ENCODE measurements at places on chromosomes 12 and 14.

DNA sequence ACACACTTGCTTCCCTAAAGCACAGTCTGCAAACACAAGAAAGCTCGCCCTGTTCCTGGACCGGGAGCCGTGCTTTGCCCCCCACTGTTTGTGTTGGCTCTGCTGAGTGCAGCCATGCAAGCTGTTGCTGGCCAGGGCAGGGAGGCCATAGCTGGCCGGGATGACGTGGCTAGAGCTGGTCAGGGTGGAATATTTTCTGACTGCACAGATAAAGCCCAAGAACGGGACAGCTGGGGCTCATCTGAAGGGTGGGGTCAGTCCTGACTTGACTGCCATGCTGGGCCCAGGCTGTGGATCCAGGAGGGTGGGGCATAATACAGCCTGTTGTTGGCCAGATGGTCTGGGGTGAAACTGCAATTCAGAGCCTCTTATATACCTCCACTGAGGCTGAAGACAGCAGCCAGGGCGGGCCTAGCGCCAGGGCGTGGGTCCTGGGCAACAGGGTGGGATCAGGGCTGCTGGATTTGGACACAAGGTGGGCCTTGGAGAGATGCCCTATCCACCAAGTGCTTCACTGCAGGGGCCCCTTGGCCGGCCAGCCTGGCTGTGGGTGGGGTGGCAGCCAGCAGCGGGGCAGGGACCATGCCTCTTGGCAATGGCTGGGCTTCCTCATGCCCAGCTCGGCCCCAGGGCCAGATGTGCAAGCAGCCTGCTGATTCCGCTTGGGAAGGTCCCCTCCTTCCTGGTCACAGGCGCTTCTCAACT, 14.8 kb downstream of the KMT5A start:
- DNase-seq = no peak

DNA sequence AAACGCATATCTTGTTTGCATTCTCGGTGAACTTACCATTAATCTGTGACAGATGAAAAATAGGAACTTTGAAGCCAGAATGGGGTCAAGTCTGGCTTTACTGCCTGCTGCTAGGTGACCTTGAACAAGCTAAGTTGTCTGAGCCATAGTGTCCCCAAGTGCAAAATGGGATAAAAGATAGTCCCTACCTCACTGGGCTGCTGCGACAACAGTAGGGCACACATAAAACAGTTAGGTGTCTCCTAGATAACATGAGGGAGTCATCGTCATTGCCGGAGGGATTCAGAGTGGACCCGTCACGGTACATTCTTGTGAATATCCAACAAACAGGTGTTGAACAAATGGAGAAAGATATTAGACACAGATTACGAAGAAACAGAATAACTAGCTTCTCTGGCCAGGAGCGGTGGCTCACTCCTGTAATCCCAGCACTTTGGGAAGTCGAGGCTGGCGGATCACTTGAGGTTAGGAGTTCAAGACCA, 71.2 kb downstream of the NINJ2 start:
- DNase-seq = no peak

- DNase-seq = no peak
These were observed 112.8 kb downstream of the LLPH start for GRCh38 chr12:66017736-66018135.

- DNase-seq = no peak
These were observed 38.6 kb downstream of the DLK1 start for GRCh38 chr14:100765296-100765695.

- no peak for DNase-seq
These were observed 59.4 kb downstream of the GARIN6 start for GRCh38 chr12:99706736-99707473.

- DNase-seq = no peak
These were observed 179.6 kb upstream of the DIO2 start for GRCh38 chr14:80390906-80391305.

- no peak for DNase-seq
These were observed 6.5 kb downstream of the NACA start for GRCh38 chr12:56718636-56719035.

DNA sequence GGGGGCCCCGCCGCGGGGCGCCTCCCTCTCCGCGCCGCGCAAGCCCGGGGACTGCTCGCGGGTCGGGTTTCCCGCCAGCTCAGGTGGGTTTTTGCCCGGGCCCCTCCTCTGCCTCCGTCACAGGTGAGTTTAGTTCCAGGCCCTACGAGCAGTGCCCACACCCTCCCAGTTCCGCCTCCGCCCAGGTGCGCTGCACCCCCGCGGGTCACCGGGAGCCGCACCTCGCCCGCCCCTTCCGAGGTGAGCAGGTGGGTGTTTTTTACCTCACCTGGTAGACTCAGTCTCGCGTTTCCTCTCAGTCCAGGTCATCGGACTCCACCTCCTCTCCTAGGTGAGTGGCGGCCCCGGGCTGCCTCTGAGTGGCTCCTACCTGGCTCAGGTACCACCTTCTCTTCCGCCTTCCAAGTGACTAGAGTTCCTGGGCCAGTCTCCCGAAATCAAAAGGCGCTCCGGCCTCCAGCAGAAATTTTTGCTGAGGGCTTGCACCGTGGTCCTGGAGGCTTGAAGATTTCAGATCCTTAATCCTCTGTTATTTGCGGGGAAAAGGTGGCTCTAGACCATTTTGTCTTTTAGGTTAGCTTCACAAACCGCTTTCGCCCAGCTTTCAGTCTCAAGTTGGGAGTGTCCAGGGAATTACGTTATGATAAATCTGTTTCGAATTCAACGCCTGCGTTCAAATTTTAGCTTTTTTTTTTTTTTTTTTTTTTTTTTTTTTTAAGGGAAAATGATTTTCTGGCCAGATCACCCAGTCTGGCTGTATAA, at the start of gene TMEM30B:
Gene TMEM30B, minus strand, starts transcription at position 153 of the 762 bp plus-strand sequence. CDS start 191 bp downstream, outside the sequence.
- no peak for DNase-seq

DNA sequence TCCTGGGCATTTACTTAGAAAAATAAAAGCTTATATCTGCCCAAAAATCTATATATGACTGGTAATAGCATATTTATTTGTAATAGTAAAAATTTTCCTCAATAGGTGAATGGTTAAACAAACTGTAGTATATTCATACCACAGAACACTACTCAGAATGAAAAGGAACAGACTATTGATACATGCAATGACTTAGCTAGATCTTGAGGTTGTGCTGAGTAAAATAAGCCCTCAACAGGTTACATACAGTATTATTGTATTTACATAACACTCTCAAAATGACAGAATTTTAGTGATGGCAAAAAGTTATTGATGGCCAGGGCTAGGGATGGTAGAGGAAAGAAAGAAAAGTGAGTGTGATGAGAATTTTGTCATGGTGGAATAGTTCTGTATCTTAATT, 178.4 kb downstream of the BMP4 start:
- DNase-seq = no peak

DNA sequence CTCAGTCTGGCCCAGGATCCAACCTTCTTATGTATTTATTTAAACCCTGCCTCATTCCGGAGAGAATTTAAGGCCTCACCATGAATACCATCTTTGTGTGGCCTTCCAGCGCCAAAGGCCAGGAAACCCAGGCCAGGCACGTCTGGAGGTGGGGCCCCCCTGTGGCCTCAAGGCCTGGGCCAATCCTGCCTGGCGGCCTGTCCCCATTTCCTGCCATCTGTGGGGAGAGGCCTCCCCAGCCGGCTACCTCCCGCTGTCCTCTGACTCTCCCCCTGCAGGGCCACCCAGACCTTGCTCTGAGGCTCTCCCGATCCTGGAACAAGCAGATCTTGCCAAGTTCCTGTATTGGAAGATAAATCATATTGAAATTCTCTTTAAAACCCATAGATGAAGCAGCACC, 37.4 kb upstream of the MEG3 start:
- no peak for DNase-seq

GRCh38 chr12:111699-112493, 45.3 kb downstream of the IQSEC3 start:
- no peak for DNase-seq

GRCh38 chr12:53258541-53259539, 9.3 kb upstream of the ESPL1 start:
- DNase-seq = no peak

GRCh38 chr14:28061006-28061405, 705.6 kb upstream of the FOXG1 start:
- DNase-seq = no peak

DNA sequence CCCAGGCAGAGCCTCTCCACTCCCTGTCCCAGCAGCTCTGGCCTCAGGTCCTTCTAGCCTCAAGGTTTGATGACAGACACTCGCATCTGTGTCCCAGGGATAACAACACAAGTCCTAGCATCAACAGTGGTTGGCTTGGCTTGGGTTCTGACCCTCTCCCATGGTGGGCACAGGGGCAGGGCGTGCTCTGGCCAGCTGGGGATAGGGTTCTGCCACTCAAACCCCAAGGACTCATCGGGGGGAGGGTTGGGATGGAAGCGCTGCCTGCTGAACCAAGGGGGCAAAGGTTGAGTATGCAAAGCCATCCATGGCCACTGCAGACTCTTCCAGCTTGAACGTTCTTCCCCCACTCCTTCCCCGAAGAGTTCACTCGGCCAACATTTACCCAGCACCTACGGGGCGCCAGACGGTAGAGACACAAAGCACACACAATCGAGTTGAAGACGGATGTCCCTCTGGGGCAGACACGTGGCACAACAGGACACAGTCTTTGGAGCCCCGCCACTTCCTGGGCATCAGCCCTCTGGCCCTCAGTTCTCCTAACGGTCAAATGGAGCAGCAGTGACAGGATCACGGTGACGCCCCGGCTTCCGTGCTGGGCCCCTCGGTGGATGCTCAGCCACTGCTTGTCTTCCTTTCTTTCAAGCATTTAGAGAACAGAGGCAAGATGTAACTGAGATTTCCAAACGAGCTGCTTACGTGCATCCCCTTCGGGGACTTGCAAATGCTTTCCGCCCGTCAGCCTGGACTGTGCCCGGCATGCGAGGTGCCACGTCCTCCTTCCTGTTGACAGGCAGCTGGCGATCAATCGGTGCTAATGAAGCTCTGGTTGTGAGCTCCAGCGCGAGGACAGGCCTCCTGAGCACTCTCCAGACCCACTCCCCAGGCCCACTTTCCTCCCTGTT, 42.6 kb downstream of the DLK1 start:
- no peak for DNase-seq

GRCh38 chr12:100851637-100852036, 57.1 kb downstream of the ANO4 start:
- DNase-seq = no peak

DNA sequence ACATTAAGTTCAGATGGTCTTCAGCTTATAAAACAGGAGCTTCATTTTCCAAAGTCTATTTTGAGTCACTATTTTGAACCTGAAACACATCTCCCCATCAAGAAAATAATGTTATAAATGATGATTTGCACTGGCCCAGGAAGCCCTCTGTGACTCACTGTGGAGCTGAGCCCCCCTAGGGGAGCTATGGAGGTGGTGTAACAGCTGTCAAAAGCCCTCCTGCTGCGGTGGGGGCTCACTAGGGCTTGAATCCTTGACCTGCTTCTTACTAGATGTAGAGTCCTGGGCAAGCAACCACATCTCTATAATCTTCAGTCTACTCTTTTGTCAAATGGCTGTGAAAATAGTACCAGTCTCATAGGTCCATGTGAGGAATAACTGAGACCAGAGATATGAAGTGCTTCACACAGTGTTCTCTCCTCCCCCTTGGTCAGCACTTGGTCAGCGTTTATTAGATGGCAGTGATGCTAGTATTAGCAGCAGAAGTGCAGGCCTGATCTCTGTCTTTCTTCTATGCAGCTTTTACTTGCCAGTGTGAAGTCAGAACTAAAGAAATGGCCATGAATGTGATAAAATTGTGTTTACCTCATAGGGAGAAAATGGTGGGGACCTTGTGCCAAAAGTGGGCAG, 83.4 kb downstream of the RTN1 start:
- no peak for DNase-seq

DNA sequence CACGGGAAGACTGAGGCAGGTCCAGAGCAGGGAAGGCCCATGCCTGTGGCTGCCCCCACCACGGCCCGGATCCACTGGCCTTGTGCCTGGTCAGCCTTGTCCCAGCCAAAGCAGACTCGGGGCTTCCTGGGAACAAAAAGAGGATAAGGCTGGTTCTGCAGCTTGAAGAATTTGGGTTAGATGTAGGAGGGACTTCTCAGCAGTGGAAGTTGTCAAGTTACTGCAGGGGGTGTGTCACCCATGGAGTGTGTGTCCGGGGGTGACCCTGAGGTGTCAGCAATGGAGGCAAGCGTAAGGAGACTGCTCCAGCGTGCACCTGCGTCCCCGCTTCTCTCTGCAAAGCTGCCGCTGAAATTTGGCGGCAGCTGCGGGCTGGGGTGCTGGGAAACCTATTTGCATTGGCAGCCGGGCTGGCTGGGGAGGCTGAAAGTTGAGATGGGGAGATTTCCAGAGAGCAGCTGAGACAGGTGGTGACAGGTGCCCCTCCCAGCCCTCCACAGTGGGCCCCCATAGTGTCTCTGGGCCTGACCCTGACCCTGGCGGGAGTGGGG, 12.5 kb upstream of the TNFAIP2 start:
- no peak for DNase-seq

GRCh38 chr14:102500713-102501112, 8.9 kb downstream of the ANKRD9 start:
- DNase-seq = no peak

DNA sequence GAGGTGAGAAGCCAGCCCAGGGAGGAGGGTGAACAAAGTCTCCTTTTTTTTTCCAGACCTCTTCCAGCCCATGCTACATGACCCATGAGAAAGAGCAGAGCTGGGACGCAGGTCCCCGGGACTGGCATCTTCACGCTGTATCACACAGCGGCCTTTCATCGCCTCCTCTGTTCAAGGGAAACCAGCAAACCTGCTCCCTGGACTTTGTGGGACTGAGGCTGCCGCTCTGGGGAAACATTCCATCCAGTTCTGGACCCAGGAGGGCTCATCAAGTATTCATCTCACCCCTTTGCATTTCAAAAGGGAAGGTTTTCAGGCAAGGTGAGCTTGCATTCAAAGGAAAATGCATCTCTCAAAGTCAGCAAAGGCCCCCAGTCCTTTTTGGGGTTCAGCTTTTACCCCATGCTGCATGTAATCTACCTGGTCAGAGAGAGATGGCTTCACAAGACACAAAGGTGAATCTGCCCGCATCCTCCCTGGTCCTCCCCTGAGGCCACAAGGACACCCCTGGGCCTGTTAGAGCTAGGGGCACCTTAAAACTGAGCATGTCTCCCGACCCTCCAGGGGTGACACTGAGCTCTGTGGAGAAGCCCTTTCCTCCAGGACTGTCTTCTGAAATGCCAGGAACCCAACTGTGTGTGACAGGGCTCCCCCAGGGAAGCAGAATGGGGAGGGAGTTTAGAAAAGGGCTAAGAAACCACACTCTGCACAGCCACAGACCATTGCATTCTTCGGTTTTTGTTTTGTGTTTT, 21.2 kb upstream of the MEG3 start:
- no peak for DNase-seq

GRCh38 chr12:109607618-109608017, 34.0 kb downstream of the MVK start:
- no peak for DNase-seq

DNA sequence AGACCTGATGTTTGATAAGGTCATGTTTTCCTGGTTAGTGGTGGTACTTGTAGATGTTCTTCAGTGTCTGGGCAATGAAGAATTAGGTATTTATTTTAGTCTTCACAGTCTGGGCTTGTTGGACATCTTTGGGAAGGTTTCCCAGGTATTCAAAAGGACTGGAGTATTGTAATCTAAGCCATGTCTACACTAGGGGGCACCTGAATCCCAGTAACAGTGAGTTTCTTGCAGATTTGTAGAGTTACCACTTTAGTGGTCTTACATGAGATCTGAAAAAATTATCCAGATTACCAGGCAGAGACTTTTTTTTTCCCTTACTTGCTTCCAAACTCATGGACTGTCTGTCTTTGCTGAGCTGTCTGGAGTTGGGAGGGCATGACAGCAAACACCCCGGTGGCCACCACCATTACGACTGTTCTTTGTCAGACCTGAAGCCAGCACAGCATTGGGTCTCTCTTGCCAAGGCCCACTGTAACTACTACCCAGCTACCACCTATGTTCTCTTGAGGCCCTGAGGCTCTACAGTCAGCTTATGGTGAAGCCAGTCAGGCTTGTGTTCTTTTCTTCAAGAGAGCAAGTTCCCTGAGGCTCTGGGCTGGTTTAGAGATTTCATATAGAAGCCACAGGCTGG, 820.7 kb upstream of the FBXO33 start:
- no peak for DNase-seq

Measured in stimulated activated CD8-positive, alpha-beta memory T cell treated with anti-CD3 and anti-CD28 coated beads, Interleukin-4, amount 100 ng/mL, for 4 hours (primary cell).